ENCODE measurements at places on chromosomes 16 and 17.

DNA sequence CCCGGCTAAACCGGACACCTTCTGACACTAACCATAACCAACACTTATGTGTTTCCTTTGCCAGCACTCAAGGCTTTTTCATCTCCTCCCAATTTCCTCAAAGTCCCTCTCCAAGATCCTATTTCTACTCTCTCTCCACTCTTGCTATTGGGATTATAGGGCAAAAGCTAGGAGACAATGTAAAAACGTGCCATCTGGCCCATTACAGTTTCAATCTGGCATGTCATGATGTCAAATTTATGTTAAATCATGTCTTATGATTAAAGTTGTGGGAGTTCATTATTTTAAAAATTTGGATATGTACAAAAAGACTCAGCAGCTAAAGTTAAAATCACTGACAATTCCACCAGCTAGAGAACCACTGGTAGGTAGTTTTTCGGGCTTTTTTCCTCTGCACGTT lies 77.3 kb downstream of the ZFHX3 start:
- DNase-seq = no peak

DNA sequence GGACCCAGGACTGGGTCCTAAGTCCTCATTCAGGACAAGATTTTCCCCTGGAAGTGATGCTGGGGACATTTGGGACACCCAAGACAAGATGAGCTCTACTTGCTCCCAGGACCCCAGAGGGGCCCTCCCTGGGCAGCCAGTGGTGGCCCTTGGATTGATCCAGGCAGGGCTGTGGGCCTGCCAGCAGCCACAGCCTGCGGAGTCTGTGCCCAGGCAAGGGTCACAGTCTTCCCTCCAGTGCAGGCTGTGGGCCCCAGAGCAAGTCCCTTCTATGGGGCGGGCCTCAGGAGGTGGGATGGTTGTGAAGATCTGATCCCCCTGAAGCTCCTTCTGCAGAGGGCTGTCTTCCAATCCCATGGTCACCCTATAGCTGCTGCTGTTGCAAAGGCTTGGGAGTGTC lies 12.6 kb downstream of the CA7 start:
- DNase-seq = no peak

GRCh38 chr17:80872501-80873306 lies 118.9 kb upstream of the CHMP6 start:
- DNase-seq = no peak

GRCh38 chr17:45756266-45756991 lies 27.7 kb upstream of the CRHR1 start:
- no peak for DNase-seq

DNA sequence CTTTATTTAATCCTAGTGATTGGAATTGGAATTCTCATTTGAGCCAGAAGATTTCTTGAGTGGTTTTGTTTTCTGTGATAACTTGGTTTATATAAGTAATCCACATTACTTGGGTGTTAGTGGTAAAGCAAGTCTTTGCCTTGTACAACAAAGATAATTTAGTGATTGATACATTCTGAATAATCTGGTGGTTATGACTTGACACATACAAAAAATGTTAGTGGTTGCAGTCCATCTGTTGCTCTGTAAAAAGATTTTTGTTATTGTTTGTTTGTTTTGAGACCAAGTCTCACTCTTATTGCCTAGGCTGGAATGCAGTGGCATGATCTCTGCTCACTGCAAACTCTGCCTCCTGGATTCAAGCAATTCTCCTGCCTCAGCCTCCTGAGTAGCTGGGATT lies 13.2 kb downstream of the OMG start:
- DNase-seq = no peak

DNA sequence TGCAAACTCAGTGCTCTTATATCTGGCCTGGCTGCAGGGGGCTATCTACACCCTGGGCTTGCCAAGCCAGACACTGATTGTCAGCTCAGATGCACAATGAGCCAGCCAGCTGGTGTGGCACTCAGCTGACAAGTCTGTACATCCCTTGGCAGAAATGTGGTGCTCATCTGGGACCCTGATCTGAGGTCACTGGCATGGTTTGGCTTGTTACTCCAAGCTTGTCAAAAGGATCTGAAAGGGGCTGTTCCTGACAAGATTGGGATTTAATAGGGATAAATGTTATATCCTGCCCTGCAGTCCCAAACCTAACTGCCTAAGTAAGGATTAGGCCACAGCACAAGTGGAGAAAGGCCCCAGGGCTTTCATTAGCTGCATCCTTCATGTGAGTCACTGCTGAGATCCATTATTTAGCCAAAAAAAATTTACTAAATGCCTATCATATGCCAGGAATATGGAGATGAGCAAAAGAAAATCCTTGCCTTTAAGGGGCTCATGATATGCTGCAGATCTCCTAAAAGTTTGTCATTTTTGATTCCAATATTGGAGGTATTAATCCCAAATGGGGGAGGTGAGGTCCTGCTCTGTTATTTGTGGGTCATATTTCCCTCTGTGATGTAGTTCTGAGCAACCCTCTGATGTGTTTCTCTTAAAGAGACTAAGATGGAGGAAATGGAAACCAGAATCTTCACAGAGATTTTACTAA lies 6.3 kb downstream of the SLC6A2 start:
- DNase-seq = no peak

DNA sequence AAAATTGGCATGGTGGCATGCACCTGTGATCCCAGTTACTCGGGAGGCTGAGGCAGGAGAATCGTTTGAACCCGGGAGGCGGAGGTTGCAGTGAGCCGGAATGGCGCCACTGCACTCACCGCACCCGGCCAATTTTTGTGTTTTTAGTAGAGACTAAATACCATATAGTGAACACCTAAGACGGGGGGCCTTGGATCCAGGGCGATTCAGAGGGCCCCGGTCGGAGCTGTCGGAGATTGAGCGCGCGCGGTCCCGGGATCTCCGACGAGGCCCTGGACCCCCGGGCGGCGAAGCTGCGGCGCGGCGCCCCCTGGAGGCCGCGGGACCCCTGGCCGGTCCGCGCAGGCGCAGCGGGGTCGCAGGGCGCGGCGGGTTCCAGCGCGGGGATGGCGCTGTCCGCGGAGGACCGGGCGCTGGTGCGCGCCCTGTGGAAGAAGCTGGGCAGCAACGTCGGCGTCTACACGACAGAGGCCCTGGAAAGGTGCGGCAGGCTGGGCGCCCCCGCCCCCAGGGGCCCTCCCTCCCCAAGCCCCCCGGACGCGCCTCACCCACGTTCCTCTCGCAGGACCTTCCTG lies at the start of gene HBQ1:
HBQ1 (plus strand) TSS at position 359 of the 575 bp plus-strand sequence; CDS start at position 387, 28 bp downstream.
- no peak for DNase-seq
